ENCODE measurements at places on chromosomes 16 and 17.

GRCh38 chr16:74700438-74701225, at the start of gene MLKL:
MLKL (minus strand) TSS chr16:74700862; CDS start chr16:74695757, 5,105 bp downstream.
- DNase-seq = no peak

- no peak for DNase-seq
Measured at GRCh38 chr17:297758-298157, 54.8 kb downstream of the RPH3AL start.

GRCh38 chr17:27217631-27218030, 76.3 kb upstream of the WSB1 start:
- DNase-seq = peak; percentile 81

GRCh38 chr16:81242977-81243618, 4.6 kb downstream of the BCO1 start:
- no peak for DNase-seq

- no peak for DNase-seq
Measured at GRCh38 chr17:44314524-44314868, 6.1 kb downstream of the RUNDC3A start.

GRCh38 chr17:27552276-27552732, 78.7 kb upstream of the LGALS9 start:
- DNase-seq = no peak
